ENCODE measurements at places on chromosomes 4 and X.

DNA sequence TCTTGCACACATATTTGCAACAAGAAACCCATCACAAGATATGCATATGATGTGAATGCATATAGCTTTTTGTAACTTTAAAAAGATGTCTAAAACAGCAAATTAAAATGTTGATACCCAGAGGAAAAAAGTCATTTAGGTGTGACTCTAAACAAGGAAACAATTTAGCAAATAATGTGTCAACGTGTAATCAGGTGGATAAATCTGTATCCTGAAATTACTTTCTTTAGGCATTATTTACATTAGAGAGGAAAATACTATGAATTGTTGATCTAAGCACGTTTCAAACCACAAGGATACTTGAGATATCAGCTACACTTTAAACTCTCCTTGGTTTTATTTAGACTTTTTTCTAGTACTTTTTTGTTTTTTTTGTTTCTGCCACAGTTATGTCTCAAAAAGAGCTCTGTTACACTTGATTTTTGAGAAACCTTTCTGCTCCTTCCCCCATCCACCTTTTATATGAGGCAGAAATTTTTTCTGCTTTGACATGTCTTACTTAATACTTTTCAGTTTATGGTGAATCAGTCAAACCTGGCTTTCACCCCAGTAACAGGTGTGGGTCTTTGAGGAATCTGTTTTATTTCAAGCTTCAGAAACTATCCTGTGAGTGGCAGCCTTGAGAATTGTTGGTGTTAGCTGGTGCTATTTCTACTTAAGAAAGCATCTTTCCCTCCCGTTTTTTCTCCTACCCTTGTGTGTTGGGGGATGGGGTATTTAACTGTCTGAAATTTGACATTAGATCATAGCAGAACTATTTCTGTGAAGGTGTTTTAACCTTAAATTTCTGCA lies 1.9 kb downstream of the NPNT start:
- no peak for DNase-seq

DNA sequence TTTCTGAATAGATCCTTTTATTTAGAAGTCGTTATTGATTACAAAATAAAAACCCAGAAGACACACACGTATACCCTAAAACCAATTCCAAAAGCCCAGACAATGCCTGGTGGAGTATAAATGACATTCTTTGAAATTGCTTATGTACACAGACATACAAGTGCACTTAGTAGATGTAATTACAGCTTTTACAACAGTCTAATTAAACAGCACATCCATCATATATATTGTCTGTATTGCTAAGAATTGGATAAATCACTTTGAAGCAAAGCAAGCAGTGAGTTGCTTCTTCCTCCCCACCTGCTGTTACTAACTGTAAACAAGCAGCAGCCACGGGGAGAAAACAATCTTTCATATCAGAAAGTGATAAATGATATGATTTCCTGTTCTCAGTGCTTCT lies 645.7 kb downstream of the TLL1 start:
- DNase-seq: no peak

DNA sequence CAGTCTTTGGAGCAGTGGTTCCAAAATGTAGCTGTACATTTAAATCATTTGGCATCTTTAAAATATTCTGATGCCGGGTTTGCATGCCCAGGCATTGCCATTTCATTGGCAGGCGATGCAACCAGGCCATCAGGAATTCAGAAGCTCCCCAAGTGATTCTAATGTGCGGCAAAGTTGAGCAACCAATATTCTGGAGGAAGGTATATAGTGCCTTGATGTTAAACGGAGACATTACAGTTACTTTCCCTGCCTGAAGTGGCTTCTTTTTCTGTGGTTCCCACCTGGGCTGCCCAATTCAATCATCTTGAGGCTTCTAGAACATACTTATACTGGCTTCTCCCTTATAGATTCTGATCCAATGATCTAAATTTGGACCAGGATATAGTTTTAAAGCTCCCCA lies 68.7 kb upstream of the PGM2 start:
- no peak for DNase-seq

GRCh38 chrX:1493412-1493811 lies 40.7 kb upstream of the ASMTL start:
- DNase-seq: no peak

GRCh38 chr4:187124331-187124730 lies 400.7 kb upstream of the FAT1 start:
- no peak for DNase-seq

GRCh38 chr4:182547435-182547834 lies 304.2 kb downstream of the TENM3 start:
- no peak for DNase-seq
